ENCODE measurements at places on chromosomes 2 and 18. TPM values are rescaled to one million over a fixed set of nuclear protein-coding genes. Genes with fewer than 3 reads are reported as not detected.

ASIC4 gene
- total RNA-seq, result not detected

SDC1 gene
- 21.7 TPM for total RNA-seq

PARD6G gene
- total RNA-seq, result 4.7 TPM

CD226 gene
- 23.4 TPM for total RNA-seq

PDIA6 gene
- total RNA-seq, result 132 TPM

C2orf15 gene
- 0.52 TPM for total RNA-seq

NCKAP5 gene
- 4.5 TPM for total RNA-seq

BCL2 gene
- total RNA-seq, result 69.3 TPM

SPC25 gene
- 1.6 TPM for total RNA-seq

AP1S3 gene
- total RNA-seq, result 12.2 TPM

RANBP2 gene
- total RNA-seq, result 66.5 TPM

G6PC2 gene
- total RNA-seq, result not detected

GREB1L gene
- 0.72 TPM for total RNA-seq

IMP4 gene
- 67.7 TPM for total RNA-seq

GRCh38 chr2:166179201-166179600 is 51.4 kb upstream of the SCN1A start:
- no peak for DNase-seq

- DNase-seq, result no peak
Measured at GRCh38 chr2:163370169-163370886, 365.5 kb downstream of the FIGN start.

DNA sequence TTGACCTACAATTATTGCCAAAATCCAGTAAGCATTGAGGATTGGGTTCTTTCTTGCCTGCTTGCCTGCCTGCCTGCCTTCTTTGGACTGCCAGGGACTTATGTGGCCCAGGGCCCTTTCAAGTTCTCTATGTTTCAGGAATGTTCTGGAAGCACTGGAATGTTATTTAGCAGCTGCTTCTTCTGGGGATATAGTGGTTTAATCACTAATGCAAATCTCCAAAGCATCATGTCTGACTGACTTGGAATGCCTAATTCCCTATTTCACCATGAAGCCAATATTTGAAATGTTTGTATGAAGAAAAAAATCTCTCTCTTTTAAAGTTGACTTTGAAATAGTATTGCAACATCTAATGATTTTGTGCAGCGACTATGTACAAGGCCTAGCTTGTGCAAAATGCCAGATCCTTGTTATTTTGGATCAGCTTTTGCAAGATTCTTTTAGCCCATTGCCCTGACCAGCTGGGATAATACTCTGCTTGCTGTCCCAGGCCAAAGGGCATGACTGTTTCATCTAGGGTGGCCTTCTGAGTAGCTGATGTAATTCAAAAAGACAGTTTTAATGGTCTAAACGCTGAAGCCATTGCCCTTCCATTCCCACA is 204.6 kb downstream of the RND3 start:
- DNase-seq, result no peak

DNA sequence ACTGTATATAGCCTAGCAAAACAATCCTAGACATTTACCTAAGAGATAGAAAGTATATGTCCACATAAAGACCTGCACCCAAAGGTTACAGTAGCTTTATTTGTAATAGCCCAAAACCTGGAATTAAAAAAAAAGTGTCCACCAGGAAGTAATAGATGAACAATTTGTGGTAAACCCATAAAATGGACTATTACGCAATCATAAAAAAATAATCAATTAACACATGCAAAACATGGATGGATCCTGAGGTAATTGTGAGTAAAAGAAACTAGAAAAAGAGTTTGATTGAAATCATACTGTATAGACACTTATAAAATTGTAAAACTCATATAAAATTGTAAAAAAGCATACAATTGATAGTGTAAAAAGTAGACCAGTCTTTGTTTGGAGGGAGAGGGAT is 673.0 kb upstream of the ZNF804A start:
- no peak for DNase-seq

GRCh38 chr2:236781933-236782816 is 212.6 kb downstream of the ACKR3 start:
- DNase-seq, result no peak

DNA sequence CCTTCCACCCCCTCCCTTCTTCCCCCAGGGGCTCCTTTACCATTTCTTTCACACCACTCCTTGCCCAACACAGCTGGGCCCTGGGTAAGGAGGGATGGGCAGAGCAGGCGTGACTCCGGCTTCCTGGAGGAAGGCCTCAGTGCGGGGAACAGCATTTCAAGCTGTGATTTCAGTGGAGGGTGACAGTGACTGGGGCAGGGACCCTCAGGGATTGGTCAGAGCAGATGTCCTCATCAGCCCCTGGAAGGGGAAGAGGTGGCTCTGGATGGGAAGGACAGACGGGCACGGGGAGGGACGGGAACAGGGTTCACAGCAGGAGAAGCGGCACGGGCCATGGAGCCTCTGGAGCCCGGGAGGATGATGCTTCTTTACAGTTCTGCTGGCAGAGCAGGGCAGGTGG is 130.8 kb upstream of the TWIST2 start:
- no peak for DNase-seq

GRCh38 chr2:64203858-64204632 is 59.8 kb upstream of the PELI1 start:
- DNase-seq, result peak; percentile 85

- DNase-seq, result no peak
Measured at GRCh38 chr2:174282441-174282840, 34.1 kb upstream of the OLA1 start.

DNA sequence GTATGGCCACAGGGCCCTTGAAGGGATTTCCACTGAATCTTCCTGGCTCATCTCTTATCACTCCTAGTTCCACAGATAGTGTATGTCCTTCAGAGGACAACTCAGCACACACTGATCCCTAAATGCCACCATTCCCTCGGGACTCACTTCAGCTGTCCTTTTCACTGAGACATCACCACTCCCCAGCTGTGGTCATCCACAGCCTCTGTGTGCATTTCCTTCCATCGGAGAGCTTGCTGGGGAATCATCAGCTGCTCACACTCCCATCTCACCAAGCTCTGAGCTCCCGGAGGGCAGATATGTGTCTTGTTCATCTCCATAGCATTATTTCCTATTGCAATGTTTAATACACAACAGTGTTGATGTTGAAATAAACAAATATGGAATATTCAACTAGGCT is 759.5 kb downstream of the RNF144A start:
- no peak for DNase-seq

- DNase-seq, result peak; percentile 84
Measured at GRCh38 chr2:230203110-230203676, 16.6 kb downstream of the SP110 start.

GRCh38 chr2:64737547-64737946 is 83.8 kb upstream of the SERTAD2 start:
- DNase-seq, result no peak
